Lung microvascular endothelial cell (primary cell): ENCODE measurements at places on chromosomes 1 and 21. TPM values are rescaled to one million over a fixed set of nuclear protein-coding genes. Genes with fewer than 3 reads are reported as not detected.

KRTAP7-1 gene
- total RNA-seq, result not detected in 2 replicates

ESRRG gene
- not detected in 2 replicates for total RNA-seq

DNA sequence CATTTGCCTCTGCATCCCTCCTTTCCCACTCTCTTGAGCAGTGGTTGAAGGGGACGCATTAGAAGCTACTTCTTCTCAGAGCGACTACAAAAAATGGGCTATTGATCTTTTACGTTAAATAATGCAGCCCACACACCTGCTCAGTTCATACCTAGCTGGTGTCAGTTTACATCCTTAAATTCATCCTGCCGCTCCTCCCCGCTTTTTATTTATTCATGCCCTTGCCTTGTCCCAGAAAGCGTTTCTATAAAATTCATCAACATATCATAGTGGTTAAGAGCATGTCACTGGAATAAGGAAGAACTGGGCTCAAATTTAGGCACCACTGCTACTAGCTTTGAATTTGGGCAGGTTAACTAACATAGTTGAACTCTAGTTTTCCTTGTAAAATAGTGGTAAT, 66.0 kb upstream of the TINAGL1 start:
- no peak for DNase-seq

- DNase-seq, result peak; percentile 24
Measured at GRCh38 chr1:24266398-24266941, 52.7 kb upstream of the GRHL3 start.

DNA sequence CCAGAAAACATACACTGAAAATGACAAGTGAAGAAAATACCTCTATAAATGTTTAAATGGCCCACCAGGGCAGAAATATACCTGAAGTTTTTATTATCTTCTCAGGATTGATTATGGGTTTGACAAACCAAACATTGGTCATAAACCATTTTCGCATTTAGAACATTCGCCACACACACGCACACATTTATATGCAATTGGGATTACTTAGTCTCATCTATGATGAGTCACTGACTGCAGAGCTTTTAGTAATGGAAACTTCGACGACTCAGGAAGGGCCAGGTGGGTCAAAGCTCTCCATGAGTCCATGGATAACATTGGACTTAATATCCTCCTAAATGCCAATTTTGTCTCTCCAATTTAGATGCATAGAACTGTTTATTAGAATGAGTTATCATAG, 16.9 kb downstream of the NRDC start:
- DNase-seq, result peak; percentile 65

GRCh38 chr1:59071289-59071688, 225.6 kb upstream of the FGGY start:
- no peak for DNase-seq
